ENCODE measurements at places on chromosomes 5 and 9.
A peak's percentile ranks its signal among the peaks of the same experiment; 100 is the strongest.

DNA sequence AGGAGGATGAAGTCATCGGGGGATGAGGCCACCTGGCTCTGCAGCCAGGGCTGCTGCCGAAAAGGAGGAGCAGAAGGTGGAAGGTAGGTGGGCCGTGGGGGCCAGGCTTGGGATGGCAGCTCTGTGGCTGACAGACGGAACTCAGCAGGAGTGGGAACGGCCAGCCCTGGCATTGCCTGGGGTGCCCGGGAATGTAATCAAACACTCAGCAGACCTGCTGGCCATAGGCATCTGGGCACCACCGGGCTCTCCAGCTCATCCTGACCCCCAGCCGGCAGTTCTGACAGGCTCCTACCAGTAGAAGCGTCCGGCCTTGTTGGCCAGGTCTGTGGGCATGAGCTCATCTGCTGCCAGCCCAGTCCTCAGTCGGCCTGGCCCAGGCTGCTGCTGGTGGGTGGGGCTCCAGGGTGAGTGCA, 4.3 kb upstream of the FAT2 start:
- DNase-seq, result no peak

DNA sequence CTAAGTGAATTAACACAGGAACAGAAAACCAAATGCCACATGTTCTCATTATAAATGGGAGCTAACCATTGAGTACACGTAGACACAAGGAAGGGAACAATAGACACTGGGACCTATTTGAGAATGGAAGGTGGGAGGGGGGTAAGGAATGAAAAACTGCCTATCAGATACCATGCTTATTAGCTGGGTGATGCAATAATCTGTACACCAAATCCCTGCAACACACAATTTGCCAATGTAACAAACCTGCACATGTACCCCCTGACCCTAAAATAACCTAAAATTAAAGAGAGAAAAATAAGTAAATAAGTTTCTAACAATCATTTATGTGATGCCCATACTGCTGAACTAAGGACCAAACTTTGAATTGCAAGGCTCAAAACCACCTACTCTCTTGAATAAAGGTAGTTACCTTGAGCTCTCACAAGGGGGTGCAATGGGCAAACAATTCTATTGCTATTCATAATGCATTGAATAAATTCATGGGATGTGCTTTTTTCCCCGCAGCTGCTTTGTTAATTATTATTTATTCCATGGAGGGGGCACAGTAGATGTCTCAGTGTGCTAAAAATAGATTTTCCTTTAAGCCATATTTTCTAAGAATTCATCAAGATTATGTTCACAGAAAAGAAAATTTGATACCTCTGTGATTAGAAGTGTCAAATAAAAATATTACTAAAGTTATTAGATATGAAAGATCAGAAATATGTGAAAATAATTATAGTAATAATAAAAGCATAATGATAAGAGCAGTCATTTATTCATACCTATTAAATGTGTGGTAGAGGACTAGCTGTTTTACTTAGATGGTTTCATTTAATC, 76.2 kb upstream of the PTPN3 start:
- DNase-seq, result peak; percentile 15

- DNase-seq, result no peak
Observed at GRCh38 chr9:96509848-96510247, 59.9 kb downstream of the HABP4 start.

GRCh38 chr9:136411378-136411777, 920 bp downstream of the PMPCA start:
- DNase-seq, result no peak

- DNase-seq, result no peak
Observed at GRCh38 chr9:131348631-131349521, 45.0 kb upstream of the PRRC2B start.

- no peak for DNase-seq
Observed at GRCh38 chr9:129023036-129023907, 4.9 kb downstream of the SH3GLB2 start.

DNA sequence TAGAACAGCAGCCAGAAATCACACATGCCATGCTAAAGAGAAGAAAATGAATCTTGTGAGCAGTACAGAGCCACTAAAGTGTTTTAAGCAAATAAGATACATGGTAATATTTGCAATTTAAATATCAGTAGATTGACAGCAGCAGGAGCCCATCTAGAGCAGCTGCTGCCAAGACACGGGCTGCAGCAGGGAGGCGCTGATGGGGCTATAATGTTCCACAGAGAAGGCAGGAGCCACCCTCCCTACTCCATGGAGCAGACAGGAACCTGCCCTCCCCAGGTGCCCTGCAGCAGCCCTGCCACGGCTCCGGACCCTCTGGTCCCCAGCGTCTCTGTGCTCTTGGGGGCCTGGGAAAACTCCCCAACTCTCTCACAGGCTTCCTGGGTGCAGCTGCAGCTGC, 224.1 kb upstream of the ISL1 start:
- no peak for DNase-seq

GRCh38 chr5:76165711-76166374, 82.7 kb downstream of the SV2C start:
- no peak for DNase-seq

DNA sequence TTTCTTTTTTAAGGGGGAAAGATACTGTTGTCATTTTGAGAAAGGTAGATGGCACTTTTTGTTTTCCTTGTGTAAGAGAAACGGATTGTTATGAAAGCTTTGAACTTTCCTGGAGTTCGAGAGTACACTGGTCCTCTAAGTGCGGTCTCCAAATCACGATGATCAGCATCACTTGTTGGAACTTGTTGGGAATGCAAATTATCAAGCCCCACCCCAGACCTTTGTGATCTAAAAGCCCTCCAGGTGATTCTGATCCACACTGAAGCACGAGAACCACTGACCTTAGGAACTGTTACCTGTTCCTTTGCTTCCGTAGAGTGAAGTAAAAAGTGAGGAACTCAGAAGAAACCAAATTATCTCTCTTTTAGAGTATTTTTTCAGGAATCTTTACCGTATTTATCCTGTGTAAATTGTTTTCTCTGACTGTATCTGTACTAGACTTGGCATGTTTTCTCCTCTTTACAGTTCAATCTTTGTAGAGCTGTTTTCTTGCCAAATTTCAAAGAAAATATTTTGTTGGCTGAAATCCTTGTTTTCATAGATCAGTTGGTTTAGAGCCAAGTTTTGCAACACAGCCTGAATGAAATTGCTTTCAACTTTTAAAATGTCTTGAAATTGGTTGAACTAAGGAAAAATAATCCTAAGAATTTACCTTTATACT, 4.0 kb downstream of the MAT2B start:
- no peak for DNase-seq

DNA sequence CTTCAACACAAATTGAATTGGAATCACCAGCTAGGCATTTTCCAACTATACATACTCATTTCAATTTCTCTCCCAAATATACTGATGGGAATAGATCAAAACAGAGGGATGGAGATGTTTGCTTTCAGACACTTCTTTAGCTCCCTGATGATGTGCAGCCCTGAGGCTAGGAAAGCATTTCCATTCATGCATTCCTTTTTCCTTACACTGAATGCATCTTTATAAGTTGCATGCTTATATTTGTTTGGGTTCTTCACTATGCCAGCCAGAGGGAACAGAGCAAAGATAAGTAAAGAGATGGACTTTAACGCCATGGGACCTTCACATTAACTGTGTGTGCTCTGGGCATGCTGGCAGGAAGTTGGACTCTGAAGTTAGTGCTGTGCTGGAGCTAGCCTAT, 696.5 kb upstream of the CDH9 start:
- DNase-seq, result no peak

DNA sequence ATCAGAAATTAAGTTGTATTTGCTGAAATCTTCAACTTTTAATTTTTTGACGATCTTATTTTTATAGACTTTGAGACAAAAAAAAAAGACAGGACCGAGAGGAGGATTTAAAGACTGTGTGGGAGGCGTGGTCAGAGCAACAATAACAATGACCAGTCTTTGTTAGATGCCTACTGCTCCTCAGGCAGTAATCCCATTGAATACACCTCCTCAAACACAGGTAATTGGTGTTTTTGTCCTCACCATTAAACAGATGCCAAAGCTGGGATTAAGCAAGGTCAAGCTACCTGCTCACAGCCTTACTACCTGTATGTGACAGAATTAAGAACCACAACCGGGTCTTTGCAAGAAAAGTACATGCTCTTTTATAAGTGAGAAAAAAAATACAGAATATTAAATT, 233.3 kb upstream of the GRAMD2B start:
- no peak for DNase-seq

DNA sequence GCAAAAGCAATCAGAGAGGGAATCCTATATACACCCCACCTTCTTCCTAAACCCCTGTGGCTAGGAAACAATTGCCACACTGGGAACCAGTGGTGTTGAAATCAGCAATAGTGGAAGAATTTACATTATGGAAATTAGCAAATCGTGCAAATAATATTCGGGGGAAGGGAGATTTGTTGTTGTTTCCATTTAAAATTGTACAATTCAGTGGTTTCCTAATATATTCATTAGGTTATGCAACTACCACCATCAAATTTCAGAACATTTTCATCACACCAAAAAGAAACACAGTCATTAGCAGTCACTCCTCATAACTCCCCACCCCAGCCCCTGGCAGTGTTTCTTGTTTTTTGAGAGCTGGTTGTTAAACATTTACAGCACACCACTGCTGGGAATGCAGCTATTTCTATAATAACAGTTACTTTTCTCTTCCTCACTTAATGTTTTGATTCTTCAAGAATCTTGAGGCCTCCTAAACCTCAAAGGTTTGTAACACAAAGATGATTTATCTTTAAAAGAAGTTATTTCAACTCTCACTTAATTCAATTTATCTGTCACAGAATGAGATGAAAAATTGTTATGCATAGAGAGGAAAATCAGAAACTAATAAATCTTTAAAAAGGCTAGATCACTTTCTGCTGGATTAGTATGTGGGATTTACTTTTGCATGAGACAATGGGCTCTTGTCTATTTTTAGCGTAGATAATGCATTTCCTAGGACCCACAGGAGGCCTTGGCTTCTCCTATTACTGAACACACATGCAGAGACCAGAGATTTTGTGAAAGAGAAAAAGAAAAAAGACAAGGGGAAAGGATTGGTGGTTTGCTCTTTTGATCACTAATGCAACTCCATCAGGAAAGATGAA, 91.8 kb upstream of the DAPK1 start:
- DNase-seq, result no peak

DNA sequence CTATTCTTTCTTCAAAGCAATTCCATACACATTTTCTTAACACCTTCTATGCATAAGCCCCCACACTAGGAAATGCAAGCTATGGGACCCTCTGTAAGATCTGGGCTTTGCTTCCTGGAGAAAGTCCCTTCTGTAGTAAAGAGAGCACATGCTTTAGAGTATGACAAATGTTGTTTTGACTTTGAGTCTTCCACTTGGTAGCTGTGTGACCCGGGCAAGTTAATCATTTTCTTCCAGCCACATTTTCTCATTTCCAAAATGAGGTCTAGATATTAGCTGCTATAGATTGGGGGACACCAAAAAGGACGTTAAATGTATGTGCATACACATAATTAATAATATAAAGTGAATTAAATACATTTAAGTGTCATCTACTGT, 334.0 kb downstream of the NFIB start:
- no peak for DNase-seq

DNA sequence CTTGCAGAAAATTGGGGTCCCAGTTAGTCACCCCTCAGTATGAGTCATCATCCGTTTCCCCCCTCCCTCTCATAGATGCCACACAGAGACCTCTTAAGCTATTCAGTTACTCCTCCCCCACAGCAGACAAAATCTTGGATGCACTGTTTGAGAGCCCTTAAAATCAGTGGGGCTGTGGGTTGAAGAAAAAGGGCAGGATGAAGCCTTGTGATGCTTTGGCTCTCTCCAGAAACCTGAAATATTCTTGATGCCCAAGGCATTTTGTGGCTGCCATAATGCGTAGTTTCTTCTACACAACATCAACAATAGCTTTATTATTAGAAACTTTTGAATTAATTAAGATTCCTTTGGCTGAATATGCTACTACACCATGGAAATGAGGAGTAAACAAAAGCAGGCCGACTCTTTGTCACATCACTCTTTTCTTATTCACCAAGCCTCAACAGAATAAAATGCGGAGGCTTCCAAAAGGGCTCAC, 133.8 kb downstream of the MRPS30 start:
- no peak for DNase-seq

Measured in CD4-positive, alpha-beta T cell treated with Interleukin-12 subunit alpha and Interleukin-12 subunit beta, for 1 hour (primary cell).